ENCODE measurements at places on chromosomes 2 and 18.
A peak's percentile ranks its signal among the peaks of the same experiment; 100 is the strongest.

- DNase-seq: no peak
These were observed 49.3 kb upstream of the STK17B start for GRCh38 chr2:196220671-196221070.

GRCh38 chr2:11465485-11466306 lies at the start of gene E2F6:
Gene E2F6 (minus strand): TSS chr2:11466161. CDS start chr2:11465879, 282 bp downstream.
- peak; percentile 56 for DNase-seq

DNA sequence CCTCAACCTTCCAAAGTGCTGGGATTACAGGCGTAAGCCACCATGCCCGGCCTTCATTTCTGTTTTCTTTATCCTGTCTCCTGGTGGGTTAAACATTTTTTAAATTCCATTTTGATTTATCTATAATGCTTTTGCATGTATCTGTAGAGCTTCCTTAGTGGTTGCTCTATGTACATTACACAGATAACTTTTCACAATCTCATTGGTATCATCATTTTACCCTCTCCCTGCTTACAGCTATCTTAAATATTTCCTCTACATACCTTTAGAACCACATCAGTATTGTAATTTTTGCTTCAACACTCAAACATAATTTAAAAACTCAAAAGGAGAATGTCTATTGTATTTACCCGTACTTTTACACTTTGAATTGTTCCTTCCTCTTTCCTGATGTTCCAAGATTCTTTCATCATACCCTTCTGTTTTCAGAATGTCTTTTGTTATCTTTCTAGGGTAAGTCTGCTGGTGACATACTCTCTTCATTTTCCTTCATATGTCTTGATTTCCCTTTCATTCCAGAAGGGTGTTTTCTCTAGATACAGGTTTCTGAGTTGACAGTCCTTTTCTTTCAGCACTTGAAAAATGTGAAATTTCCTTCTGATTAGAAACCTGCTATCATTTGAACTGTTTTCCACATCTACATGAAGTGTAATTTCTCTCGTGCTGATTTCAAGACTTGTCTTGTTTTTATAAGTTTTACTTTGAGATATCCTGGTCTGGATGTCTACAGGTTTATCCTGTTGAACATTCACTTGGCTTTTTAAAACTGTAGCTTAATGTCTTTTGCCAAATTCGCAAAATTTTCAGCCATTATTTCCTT lies 21.9 kb downstream of the PPP3R1 start:
- DNase-seq: no peak

GRCh38 chr2:237721458-237721857 lies 77.1 kb upstream of the RBM44 start:
- no peak for DNase-seq

DNA sequence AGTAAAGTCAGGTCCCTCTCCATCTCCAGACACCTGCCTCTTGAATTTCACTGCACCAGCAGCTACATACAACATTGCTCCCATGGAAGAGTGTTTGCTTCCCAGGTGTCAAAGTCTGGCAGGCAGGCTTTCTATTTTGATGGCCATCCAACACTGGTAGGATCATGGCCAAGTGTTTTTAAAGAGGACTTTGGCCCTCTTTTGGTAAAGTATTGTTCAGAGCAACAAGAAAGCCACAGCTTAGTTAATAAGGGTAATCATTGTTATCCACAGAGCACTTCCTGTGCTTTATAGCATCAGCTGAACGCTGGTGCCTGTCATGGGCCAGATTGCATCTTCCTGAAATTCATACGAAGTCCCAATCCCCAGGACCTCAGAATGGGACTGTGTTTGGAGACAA lies 133.2 kb downstream of the NCK2 start:
- DNase-seq: no peak

GRCh38 chr18:75105551-75106254 lies 103.2 kb downstream of the PTGR3 start:
- no peak for DNase-seq

DNA sequence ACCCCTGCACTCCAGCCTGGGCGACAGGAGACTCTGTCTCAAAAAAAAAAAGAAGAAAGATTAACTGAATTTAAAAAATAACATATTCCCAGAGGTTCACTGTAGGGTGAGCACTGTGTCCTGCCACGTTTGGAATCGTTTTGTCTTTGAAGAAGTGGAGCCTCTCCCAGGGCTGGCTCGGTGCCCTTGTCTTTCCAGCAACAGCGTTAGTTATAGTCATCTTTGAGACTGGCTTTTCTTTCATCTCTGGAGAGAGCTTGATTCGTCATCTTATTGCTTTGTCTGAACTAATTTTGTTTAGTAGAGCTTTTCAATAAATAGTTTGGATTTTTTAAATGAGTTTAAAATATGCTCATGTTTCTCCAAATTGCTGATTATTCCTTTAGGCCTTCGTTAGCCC lies 50.5 kb downstream of the IMPA2 start:
- no peak for DNase-seq

- no peak for DNase-seq
These were observed 16.0 kb downstream of the LANCL1 start for GRCh38 chr2:210460322-210461227.

- DNase-seq: no peak
These were observed 106.9 kb upstream of the RGPD4 start for GRCh38 chr2:107719836-107720235.

GRCh38 chr2:229375251-229375650 lies 104.2 kb upstream of the PID1 start:
- no peak for DNase-seq

DNA sequence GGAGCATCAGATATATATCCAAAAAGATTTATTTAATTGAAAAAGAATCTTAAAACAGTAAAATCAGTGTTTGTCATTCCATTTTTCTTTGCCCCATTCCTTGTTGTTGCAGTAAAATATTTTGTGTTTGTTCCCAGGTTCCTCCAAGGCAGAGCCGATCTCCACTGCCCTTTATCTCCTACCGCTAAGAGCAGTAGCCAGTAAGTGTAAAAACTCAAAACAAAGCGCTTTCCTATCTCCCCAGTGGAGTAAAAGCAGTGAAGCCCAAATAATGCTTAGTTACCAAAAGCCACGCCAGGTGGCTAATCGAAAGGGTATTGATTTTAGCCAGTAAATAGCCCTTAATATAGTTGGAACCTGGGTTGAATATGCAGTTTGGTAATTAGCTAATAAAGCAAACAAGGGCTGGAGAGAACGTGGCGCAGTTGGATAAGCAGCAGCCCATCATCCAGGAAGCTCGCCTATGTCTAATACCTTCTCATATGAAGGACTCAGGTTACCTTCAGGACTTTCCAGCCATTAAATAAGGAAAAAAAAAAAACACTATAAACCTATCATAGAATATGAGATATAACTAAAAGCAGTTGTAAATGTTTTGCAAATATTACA lies 12.4 kb upstream of the GPD2 start:
- no peak for DNase-seq

DNA sequence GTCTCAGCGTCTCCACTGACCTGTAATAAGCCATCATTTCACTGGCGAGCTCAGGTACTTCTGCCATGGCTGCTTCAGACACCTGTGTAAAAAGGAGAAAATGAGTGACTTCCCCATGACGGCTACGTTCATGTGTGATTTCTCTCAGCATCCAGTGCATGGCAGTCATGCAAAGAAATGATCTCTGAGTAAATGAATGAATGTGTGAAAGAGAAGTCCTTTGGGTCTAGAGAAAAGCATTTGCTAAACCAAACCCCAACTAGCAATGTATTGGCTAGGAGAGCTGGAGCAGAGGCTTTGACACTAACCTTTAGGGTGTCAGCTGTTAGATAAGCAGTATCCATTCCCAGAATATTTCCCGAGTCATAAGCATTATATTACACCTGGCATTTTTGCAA lies 417 bp downstream of the IL1B start:
- DNase-seq: no peak

- DNase-seq: no peak
These were observed 238.9 kb downstream of the XIRP2 start for GRCh38 chr2:167127135-167127534.

DNA sequence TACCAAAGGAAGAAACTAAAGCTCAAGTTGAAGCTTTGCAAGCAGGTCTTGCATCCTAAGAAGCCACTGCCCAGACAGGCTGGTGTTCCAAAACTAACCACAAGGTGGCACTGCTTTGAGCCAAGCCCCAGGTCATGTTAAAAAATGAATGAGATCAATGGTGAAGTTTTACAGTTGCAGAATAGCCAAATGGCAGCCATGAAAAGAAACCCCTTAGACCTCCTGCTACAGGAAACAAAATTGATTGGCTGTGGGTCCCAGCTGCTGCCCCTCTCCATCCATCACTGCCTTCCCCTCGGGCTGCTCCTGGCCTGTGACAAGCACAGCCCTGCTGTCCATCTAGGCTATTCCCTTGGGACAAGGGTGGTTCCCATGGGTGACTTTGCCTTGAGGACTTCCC lies 20.7 kb upstream of the MREG start:
- peak; percentile 56 for DNase-seq

- DNase-seq: no peak
These were observed 141.7 kb downstream of the CDH20 start for GRCh38 chr18:61474918-61475317.

DNA sequence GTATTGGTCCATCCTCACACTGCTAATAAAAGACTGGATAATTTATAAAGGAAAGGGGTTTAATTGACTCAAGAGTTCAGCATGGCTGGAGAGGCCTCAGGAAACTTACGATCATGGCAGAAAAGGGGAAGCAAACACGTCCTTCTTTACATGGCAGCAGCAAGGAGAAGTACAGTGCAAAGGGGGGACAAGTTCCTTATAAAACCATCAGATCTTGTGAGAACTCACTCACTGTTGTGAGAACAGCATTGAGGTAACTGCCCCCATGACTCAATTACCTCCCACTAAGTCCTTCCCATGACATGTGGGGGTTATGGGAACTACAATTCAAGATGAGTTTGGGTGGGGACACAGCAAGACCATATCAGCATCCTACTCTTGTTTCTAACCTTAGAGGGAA lies 37.0 kb downstream of the SP100 start:
- no peak for DNase-seq

GRCh38 chr2:138035608-138036217 lies 71.4 kb downstream of the HNMT start:
- no peak for DNase-seq

DNA sequence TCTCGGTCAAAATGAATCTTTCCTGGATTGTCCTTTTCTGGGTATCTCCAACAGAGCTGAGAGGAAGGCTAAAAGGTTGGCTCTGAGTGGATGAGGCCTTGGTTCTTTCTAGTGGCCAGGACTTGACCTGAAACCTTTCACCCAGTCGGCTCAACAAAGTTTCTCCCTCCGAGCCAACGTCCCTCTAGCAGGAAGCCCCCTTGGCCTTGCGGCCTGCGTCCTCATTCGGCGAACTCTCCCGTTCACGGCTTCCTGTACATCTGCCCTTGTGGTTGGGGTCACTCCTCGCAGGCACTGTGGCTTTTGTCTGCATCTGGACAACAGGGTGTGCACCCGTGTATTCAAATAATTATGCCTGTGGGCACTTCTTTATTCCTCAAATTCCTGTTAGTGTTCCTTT lies 9.4 kb upstream of the SIX3 start:
- DNase-seq: no peak

GRCh38 chr2:75892490-75892889 lies 181.8 kb upstream of the GCFC2 start:
- DNase-seq: no peak

GRCh38 chr2:141362311-141362710 lies 768.5 kb downstream of the LRP1B start:
- no peak for DNase-seq

DNA sequence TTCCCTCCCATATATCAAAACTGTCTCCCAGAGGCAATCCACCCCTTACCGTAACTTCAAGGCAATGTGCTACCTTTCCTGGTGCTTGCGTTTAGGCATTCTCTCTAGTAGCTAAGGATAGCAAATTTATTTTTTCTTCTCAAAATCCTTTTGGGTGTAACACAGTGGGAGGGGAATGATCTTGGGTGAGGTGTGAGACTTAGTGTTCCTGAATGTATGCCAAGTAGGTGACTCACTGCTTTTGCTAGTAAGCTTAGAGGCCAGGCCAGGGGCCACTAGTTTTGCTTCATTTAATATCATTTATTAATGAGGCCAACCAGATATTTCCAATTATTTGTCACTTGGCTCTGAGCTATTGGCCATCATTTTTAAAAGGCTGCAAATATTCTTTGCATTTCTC lies 135.5 kb downstream of the NAPG start:
- no peak for DNase-seq

DNA sequence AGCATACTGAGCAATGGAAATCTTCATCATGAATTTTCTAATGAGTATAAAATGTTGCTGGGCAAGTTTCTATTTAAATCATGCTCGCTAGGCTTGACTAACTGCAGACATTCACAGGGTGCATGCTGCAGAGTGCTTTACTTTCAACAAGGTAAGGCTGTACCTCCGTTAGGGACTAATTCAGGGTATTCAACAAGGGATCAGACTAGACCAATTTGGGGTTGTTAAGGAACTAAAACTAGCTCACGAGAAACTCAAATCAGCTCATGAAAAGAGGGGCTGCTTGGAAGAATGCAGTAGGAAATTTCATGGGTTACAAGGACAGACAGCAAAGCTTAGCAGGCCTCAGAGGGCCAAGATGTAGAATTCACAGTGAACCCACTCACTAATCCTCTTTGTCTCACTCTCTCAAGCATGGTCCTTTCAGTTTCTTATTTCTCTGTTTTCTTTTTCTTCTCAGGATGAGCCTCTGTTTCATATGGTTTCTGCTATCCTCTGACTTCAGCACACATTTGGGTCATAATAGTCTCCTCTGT lies 2.2 kb downstream of the MYO3B start:
- no peak for DNase-seq

DNA sequence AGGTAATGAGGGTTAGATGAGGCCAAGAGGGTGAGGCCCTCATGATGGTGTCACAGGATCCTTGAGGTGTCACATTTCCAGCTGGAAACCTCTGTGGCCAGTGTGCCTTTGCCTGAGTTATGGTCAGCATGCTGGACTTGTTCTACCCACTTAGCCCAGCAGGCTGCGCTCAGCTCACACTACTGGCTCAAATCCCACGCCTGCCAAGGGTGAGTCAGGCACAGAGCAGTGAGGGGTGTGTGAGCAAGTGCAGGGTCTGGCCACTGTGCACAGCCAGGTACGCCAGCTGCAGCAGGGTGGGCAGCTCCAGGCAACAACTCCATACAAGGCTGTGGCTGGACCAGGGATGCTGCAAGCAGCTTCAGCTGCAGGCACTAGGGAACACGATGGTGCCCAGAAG lies 616.6 kb upstream of the FSHR start:
- DNase-seq: no peak

- DNase-seq: no peak
These were observed 16.3 kb upstream of the MFF start for GRCh38 chr2:227308784-227309183.

- no peak for DNase-seq
These were observed 113.7 kb downstream of the EPB41L3 start for GRCh38 chr18:5430131-5430530.

- no peak for DNase-seq
These were observed 38.2 kb downstream of the COL3A1 start for GRCh38 chr2:189012351-189012750.

DNA sequence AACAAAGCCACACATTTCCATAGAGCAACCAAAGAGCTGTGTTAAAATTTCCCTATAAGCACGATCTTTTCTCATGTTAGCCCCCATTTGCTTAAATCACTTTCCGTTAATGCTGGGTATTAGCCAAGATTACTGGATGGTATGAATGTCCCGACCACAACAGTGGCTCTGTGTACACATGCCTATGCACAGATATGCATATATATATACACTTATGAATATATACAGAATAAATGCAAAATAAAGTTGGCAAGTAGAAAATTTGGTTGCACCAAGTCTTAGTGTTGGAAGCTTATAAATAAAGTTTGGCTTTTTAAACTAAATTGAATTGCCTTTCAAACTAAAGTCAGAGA lies 265.9 kb upstream of the ETAA1 start:
- no peak for DNase-seq

- no peak for DNase-seq
These were observed 118.8 kb downstream of the UBR3 start for GRCh38 chr2:169946092-169946491.
